ENCODE measurements at places on chromosomes 16 and 17.

- DNase-seq, result no peak
Observed at GRCh38 chr17:67801626-67802175, 23.6 kb upstream of the BPTF start.

- DNase-seq, result no peak
Observed at GRCh38 chr16:68839831-68840230, 3.5 kb upstream of the TANGO6 start.

DNA sequence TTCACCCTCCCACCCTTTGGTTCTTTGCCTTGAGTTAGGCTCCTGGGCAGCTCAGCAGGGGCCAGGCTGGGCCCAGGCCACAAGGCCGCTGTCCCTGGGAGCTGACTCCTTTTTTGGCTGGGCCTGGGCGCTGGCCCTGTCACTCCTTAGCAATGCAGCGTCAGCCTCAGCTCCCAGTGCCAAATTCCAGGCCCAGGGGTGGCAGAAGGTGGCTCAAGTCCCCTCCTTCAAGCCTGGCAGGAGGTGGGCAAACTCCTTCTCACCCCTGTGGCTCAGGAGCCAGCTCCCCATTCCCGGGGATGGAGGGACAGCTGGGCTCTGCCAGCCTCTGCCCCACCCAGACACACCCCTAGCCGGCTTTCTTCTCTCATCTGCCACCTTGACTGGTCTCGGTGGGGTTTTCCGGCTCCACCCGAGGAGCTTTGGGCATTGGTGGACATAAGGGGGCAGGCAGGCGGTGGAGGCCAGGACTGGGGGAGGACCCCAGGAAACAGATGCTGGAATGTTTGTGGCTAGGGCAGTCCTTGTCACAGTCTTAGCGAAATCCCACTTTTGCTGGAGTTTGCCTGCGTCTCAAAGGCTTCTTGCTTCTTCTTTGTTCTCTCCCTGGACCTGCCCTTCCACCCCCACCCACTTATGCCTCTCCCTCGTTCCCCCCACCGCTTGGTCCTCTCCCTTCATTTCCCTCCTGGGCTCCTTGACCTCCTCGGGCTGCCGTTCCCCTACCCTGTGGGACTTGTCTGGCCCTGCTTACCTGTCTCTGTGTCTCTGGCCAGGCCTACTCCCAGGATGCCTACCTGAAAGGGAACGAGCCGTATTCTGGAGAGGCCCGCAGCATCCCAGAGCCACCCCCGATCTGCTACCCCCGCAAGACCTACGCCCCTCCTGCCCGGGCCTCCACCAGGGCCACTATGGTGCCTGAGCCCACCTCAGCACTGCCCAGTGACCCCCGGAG is 37.4 kb downstream of the ARHGAP23 start:
- no peak for DNase-seq

DNA sequence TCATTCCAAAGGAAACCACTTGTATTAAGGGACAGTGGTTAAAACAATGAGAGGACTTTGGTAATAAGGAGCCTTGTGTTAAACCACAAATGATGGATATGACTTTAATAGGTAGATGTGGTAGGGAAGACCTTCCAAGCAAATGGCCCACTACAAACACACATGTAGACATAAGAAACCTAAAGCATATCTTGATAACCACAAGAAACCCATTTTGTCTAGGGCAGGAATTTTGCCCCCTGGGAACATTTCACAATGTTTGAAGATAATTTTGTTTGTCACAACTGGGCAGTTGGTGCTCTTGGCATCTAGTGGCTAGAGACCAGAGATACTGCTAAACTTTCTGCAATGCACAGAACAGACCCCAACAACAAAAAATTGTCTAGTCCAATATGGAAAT is 25.8 kb downstream of the KCNJ2 start:
- no peak for DNase-seq

- DNase-seq, result no peak
Observed at GRCh38 chr16:89545831-89546574, 14.5 kb upstream of the RPL13 start.

DNA sequence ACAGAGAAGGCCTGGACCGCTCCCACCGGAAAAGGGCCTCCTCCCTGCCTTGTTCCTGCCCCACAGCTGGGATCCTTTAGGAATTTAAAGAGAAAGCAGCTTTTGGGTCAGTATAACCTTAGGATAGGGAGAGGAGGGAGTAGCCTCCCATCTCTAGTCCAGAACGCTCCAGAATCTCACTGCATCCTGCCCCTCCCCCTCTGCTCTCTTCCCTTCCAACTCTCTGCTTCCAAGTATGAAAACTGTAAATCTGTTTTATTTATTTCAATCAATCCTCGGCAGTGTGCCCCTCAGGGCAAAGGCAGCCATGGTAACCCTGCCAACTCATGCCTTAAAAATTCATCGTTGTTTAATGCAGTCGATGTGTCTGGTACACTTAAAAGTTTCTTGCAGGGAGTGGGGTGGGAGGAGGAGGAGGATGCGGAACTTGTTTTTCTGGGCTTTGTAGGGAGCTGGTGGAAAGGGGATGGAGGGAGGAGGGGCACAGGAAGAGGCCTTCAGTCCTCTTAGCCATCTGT is 21.2 kb upstream of the MTSS2 start:
- DNase-seq, result no peak

GRCh38 chr17:15912416-15912955 is 32.4 kb upstream of the ADORA2B start:
- no peak for DNase-seq

DNA sequence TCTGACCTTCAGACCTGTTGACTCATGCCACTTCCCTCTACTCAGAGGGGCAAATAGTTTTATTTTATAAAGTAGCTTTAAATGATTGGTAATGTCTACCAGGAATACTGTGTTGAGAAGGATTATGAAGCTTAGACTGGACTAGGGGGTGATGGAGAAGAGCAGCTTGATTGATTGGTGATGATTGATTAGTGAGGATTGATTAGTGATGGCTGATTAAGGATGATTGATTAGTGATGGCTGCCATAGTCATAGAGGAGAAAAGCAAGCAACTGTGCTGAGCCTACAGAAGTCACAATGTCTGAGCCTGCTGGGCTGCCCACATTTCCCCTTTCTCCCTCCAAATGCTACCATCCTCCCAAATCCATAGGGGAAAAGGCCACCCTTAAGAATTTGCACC is 206.8 kb upstream of the SALL1 start:
- no peak for DNase-seq

DNA sequence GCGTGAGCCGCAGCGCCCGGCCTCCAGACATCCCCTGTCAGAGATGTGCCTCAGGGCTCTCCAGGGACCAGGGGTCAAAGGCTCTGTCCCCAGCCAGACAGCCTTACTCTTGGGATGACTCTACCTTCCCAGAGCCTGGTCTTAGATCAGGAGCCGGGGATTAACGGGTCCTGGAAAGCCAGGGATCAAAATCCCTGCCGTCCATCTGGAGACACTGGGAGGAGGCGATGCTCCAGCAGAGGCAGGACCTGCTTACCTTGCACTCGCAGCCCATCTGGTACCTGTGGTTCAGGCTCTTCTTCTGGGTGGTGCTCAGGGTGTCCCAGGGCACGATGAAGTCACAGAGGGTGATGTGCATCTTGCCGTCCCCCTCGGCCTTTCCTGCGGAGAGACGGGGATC is 16.7 kb upstream of the USP36 start:
- no peak for DNase-seq

Data from stimulated activated CD4-positive, alpha-beta T cell treated with anti-CD3 and anti-CD28 coated beads, Interleukin-1b, Interleukin-23, amount 100 ng/mL, for 4 hours (primary cell).